B cell (primary cell): ENCODE measurements at places on chromosomes 4 and X. TPM values are rescaled to one million over a fixed set of nuclear protein-coding genes. Genes with fewer than 3 reads are reported as not detected.

DNA sequence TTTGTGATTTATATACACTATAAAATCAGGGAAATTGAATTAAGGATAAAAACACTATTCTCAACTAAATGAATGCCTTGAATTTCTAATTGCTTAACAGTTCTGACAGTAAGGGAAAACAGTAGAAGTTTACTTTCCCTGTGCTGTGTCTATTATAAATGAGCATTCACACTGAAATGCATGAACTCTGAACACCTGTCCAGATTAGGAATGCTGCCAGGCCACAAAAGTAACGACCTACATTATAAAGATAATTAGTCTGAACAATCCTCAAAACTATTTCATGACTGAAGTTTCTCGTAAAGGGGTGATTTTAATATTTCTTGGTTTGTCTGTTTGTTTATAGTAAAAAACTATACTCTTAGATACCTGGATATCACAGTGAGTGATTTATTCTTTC is 2.0 kb downstream of the NDST3 start:
- H3K36me3 ChIP-seq, result no peaks in the 10 kb centered on the region
- no peak overlapping the region for H3K27ac ChIP-seq
- no peak overlapping the region for H3K4me3 ChIP-seq
- H3K27me3 ChIP-seq, result peaks cover 11% of the 10 kb centered on the region
- DNase-seq, result no peak
- H3K4me1 ChIP-seq, result no peaks in the 10 kb centered on the region

- no peak for DNase-seq
- H3K4me1 ChIP-seq, result peaks cover 13% of the 10 kb centered on the region
These were observed 4.1 kb downstream of the PCSK1N start for GRCh38 chrX:48831136-48831908.

Gene TMSB15C
- 4.5 and 5.4 TPM in 2 replicates for total RNA-seq

Gene XAGE2
- not detected in 2 replicates for total RNA-seq

GRCh38 chr4:77196866-77197265 is 39.9 kb downstream of the CCNG2 start:
- H3K4me1 ChIP-seq, result peaks cover 49% of the 10 kb centered on the region
- no peak overlapping the region for H3K27ac ChIP-seq
- DNase-seq, result peak; percentile 60
- H3K27me3 ChIP-seq, result no peaks in the 10 kb centered on the region
- H3K36me3 ChIP-seq, result no peaks in the 10 kb centered on the region

DNA sequence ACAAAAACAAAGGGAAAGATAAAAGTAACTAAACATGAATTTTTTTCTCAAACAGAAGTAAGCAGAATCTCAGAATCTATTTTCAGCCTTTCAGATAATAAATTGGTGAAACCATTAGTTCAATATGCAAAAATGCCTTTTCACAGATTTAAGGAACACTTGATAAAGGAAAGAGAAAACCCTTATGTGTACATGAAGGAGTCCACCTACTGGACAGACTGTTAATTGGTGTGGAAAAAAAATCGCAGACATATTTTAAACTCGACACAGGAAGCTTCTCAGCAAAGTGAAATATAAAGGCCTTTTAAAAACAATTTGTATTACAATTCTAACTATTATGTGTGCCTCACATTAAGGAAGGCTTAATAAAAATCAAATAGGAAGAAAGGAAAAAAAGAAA is 22.3 kb downstream of the COX7B2 start:
- H3K4me1 ChIP-seq, result no peaks in the 10 kb centered on the region
- H3K36me3 ChIP-seq, result no peaks in the 10 kb centered on the region
- no peak overlapping the region for H3K4me3 ChIP-seq
- DNase-seq, result no peak
- no peaks in the 10 kb centered on the region for H3K27me3 ChIP-seq
- no peak overlapping the region for H3K27ac ChIP-seq

GRCh38 chr4:190121759-190122158 is 51.8 kb upstream of the DUX4 start:
- no peak for DNase-seq
- no peak overlapping the region for H3K4me3 ChIP-seq
- H3K4me1 ChIP-seq, result no peaks in the 10 kb centered on the region
- H3K27ac ChIP-seq, result no peak overlapping the region
- H3K36me3 ChIP-seq, result no peaks in the 10 kb centered on the region

Gene CXXC4
- total RNA-seq, result not detected in 2 replicates

- DNase-seq, result no peak
- H3K27ac ChIP-seq, result no peak overlapping the region
- no peaks in the 10 kb centered on the region for H3K27me3 ChIP-seq
- no peak overlapping the region for H3K4me3 ChIP-seq
- no peaks in the 10 kb centered on the region for H3K4me1 ChIP-seq
These were observed 404.1 kb downstream of the GPM6A start for GRCh38 chr4:175407926-175408325.

DNA sequence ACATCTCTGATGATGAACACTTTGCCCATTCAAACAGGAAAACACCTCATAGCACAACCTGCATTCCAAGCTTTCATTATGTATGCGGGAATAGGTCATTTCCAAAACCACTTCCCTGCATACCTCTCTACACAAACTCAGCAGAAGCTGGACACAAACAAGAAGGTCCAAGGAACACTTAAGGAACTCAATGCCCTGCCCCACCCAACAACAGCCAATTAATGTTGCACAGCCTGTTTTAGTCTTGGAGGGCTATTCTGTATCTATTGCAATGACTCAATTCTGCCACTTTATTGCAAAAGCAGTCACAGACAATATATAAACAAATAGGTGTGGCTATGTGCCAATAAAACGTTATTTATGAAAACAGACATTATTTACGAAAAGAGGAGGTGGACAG is 16.7 kb downstream of the OPHN1 start:
- H3K27me3 ChIP-seq, result no peaks in the 10 kb centered on the region
- H3K4me1 ChIP-seq, result no peaks in the 10 kb centered on the region
- no peaks in the 10 kb centered on the region for H3K36me3 ChIP-seq
- no peak for DNase-seq
- no peak overlapping the region for H3K27ac ChIP-seq
- H3K4me3 ChIP-seq, result no peak overlapping the region
